GM23248 (cell line): ENCODE measurements at places on chromosomes 16 and 17. TPM values are rescaled to one million over a fixed set of nuclear protein-coding genes. Genes with fewer than 3 reads are reported as not detected.

DNA sequence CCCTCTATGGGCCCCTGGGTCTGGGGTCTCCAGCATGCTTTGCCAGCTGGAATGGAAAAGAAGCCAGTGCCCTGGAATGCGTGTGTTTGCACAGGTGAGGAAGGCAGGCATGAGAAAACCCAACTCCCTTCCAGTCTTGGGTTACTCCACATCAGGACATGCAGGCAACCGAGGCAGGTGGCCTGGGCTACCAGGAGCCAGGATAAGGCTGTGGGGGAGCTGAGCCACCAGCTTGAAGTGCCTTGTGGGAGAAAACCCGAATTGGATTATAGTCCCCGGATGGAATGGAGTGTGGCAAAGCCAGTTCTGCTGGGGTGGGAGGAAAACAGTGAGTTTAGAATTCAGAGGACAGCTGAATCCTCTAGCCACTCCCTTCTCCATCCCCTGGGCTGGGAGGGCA, 7.2 kb downstream of the SRCIN1 start:
- DNase-seq, result peak; percentile 53

DNA sequence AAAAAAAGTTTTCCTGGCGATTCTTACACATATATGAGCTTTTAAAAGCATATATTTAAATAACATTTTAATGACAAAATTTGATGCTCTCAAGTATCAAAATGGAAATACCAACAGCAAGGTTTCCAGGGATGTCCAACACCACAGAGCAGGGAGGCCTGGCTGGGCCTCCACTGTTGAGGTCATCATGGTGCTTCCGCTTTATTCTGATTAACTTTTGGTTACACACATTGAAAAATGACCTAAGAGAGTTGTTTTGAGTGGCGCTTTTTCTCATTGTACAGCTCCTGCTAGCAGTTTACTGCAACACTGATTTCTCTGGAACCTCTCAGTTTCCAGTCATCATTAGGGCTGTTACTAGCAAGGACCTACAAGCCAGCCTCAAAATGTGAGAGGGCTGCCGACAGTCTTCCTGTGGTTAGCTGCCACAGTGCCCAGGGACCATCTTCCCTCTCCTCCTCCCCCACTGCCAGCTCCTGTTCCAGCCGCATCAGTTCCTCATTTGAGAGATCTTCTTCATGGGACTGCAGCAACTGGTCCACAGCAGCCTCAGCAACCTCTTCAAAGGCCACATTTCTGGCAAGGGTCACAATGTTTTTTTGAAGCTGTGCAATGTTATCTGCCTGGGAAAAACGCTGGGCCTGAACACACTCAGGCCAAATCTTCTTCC, 21.3 kb downstream of the DEF8 start:
- no peak for DNase-seq

DNA sequence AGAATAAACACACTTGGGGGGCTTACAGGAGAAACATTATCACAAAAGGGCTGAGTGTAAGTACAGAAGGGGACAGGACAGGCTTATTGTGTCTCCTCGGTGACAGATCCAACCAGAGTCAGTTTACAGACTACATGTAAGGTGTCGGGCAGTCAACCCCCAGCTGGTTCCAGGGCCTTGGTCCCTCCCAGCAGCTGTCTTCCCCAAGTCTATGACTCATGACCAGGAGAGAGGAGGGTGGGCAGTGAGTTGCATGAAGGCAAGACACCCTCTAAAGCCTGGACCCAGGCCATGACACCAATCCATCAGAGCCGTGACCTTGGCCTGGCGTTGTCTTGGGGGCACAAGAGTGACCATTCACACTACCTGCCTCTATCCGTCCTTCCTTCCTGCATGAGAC, 276.2 kb upstream of the CCL2 start:
- no peak for DNase-seq

DNA sequence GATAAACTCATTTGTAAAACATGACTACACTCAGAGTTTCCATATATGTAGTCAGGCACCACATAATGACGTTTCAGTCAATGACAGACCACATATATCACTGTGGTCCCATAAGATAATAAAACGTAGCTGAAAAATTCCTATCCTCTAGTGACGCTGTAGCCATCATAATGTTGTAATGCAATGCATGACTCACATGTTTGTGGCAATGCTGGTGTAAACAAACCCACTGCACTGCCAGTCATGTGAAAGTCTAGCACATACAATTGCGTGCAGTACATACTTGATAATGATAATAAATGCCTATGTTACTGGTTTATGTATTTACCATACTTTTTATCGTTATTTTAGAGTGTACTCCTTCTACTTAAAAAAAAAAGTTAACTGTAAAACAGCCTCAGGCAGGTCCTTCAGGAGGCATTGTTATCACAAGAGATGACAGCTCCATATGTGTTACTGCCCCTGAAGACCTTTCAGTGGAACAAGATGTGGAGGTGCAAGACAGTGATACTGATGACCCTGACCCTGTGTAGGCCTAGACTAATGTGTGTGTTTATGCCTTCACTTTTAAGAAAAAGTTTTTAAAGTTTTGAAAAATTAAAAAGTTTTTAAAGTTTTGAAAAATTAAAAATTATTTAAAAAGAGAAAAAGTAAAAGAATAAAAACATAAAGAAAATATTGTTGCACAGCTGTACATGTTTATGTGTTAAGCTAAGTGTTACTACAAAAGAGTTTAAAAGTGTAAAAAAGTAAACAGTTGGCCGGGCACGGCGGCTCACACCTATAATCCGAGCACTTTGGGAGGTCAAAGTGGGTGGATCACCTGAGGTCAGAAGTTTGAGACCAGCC, 9.0 kb downstream of the STAT5B start:
- peak; percentile 84 for DNase-seq

DNA sequence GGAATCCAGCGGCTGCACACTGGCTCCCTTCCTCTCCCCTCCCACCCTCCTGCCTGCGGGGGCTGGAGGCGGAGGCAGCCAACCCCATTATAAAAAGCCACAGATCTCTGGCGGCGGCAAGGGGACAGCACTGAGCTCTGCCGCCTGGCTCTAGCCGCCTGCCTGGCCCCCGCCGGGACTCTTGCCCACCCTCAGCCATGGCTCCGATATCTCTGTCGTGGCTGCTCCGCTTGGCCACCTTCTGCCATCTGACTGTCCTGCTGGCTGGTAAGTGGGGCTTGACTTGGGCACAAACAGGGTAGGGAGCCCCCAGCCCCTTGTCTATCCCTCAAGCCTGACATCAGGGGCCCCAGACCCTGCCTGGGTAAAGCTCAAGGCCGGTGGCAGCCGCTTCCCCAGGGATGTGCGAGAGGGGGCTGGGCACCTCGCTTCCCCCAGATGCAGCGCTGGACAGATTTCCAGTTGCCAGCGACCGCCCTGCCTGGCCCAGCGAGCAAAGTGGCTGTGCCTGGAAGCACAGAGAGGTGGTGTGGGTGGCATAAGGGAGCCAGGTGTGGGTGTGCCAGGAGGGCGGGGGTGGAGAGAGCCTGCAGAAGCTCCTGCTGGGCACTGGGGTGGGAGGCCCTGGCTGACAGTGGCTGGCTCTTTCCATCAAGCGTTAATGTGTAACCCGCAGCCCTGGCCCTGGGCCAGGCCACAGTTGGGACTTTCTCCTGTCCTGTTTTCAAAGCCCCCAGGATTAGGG, at the start of gene CX3CL1:
Gene CX3CL1 (plus strand): TSS at position 119 of the 745 bp plus-strand sequence. CDS start 79 bp downstream, at position 198.
- DNase-seq, result peak; percentile 61

- DNase-seq, result no peak
Measured at GRCh38 chr16:6988846-6989245, 343.8 kb upstream of the RBFOX1 start.

GRCh38 chr17:48724251-48725003, 1.4 kb downstream of the PRAC2 start:
- DNase-seq, result peak; percentile 89

GRCh38 chr16:85903559-85903958, 4.6 kb downstream of the IRF8 start:
- DNase-seq, result no peak

- DNase-seq, result no peak
Measured at GRCh38 chr17:35350493-35350892, 22.9 kb downstream of the SLFN11 start.

- peak; percentile 24 for DNase-seq
Measured at GRCh38 chr17:54945671-54946070, 22.8 kb downstream of the COX11 start.

- no peak for DNase-seq
Measured at GRCh38 chr17:17743391-17744112, 62.3 kb downstream of the RAI1 start.

DNA sequence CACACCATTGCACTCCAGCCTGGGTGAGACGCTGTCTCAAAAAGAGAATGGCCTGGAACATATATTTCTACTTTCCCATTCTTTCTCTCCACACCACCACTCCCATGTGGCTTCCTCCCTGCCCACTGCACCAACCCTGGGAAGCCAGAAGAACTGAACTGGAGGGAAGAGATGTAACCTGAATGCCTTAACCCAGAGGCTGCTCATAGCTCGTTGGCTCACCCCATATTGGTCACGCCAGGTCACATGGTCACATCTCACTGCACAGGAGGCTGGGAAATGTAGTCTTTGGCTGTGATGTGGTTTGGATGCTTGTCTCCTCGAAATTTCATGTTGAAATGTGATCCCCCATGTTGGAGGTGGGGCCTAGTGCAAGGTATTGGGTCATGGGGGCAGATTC, 5.9 kb upstream of the DNAH17 start:
- peak; percentile 23 for DNase-seq

SPATA2L gene
- 19.2 and 27.5 TPM in 2 replicates for total RNA-seq

ICAM2 gene
- total RNA-seq, result 0.97 and 3.4 TPM in 2 replicates

TMUB2 gene
- 41.6 and 42.6 TPM in 2 replicates for total RNA-seq

CYGB gene
- total RNA-seq, result 6.3 and 8.3 TPM in 2 replicates
